A549 treated with DMSO at 1 μM for 4 hours (cell line): ENCODE measurements at places on chromosomes 12 and 14. TPM values are rescaled to one million over a fixed set of nuclear protein-coding genes. Genes with fewer than 3 reads are reported as not detected.

The APOLD1 gene
- 0.19 to 0.67 TPM (median 0.26 TPM) in 5 replicates for total RNA-seq

The CIDEB gene
- 0.14 to 0.70 TPM (median 0.29 TPM) in 5 replicates for total RNA-seq

The TDP1 gene
- 11.4 to 17.9 TPM (median 14.4 TPM) in 5 replicates for total RNA-seq

The HELB gene
- 1.4 to 2.1 TPM (median 1.8 TPM) in 5 replicates for total RNA-seq

The DIO2 gene
- 9.8 to 15.2 TPM (median 12.8 TPM) in 5 replicates for total RNA-seq

The TAPBPL gene
- total RNA-seq, result 2.8 to 4.5 TPM (median 3.7 TPM) in 5 replicates

The MMP19 gene
- total RNA-seq, result 0.06 to 0.24 TPM (median 0.13 TPM) in 5 replicates

The SIX1 gene
- total RNA-seq, result 7.3 to 9.8 TPM (median 9.1 TPM) in 5 replicates

The CCDC175 gene
- not detected in 5 replicates for total RNA-seq

The FSCB gene
- total RNA-seq, result not detected in 5 replicates

The FLVCR2 gene
- 2.0 to 3.1 TPM (median 2.8 TPM) in 5 replicates for total RNA-seq

The C12orf42 gene
- total RNA-seq, result not detected in 5 replicates
